ENCODE measurements at places on chromosomes 4 and X.

DNA sequence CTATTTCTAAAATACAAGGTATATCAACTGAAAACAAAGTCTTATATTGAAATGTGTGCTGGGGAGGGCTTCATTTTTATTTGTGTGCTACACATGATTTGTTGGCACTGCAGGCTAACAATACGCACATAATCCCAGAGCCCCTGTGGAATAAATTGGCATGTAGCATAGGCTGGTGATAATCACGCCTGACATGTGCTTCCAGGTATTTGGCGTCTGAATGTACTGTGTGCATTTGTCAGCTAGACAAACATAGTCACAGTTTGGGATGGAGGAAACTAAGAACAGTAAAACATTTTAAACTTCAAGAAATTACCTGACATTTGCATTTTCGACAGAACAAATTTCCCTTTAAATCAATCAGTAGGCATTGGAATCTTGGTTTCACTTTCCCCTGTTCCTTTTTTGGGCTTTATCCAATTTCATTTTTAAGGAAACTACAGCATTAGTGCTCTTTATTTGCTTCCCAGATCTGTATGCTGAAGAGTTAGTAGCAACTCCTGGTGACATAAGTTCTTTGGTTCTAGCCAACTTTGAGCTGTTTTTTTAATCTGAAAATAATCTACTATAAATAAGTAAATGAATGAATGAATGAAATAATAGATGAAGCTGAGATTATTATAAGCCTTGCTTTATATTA lies 472.3 kb downstream of the PDHA2 start:
- H3K4me1 ChIP-seq = no peaks in the 10 kb centered on the region
- DNase-seq = no peak

- H3K4me1 ChIP-seq = peaks cover 2% of the 10 kb centered on the region
- peaks cover 4% of the 10 kb centered on the region for H3K27me3 ChIP-seq
- no peaks in the 10 kb centered on the region for H3K36me3 ChIP-seq
- H3K4me3 ChIP-seq = no peak overlapping the region
- H3K27ac ChIP-seq = no peak overlapping the region
- DNase-seq = no peak
These were observed 39.3 kb downstream of the RNF212 start for GRCh38 chr4:1074077-1074476.

DNA sequence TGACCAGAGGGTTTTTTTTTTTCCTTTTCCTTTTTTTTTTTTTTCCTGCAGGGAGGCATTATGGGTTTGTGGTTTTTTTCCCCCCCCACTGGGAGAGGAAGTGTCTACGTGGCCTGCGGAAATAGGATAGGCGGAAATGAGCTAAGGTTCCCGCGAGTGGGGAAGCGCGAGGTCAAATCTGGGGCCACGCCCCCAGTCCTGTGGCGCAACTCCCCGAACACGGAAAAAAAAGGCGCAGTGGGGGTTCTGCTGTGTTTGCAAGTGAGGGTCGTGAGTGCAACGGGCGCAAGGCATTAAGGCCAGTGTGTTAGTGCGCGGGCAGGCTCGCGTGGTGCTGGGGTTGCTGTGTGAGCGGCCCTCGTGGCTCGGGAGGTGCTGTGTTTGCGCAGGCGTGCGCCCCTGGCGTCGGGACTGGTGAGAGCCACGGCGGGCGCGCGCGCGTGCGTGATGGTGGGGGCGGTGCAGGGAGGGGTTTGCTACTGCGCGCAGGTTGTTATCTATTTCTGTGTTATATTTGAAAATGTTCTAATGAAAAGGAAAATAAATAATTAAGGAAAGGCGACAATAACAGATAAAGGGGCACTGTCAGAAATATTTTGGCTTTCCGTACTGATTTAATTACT lies 685 bp upstream of the MORF4L2 start:
- H3K36me3 ChIP-seq = no peaks in the 10 kb centered on the region
- peak overlapping the region; percentile 83 for H3K4me3 ChIP-seq
- H3K27me3 ChIP-seq = no peaks in the 10 kb centered on the region
- peak overlapping the region; percentile 100 for H3K27ac ChIP-seq

GRCh38 chr4:69524706-69525105 lies 29.0 kb upstream of the UGT2B4 start:
- H3K27me3 ChIP-seq = no peaks in the 10 kb centered on the region
- no peak overlapping the region for H3K27ac ChIP-seq
- no peak for DNase-seq
- H3K4me3 ChIP-seq = no peak overlapping the region
- H3K36me3 ChIP-seq = no peaks in the 10 kb centered on the region

DNA sequence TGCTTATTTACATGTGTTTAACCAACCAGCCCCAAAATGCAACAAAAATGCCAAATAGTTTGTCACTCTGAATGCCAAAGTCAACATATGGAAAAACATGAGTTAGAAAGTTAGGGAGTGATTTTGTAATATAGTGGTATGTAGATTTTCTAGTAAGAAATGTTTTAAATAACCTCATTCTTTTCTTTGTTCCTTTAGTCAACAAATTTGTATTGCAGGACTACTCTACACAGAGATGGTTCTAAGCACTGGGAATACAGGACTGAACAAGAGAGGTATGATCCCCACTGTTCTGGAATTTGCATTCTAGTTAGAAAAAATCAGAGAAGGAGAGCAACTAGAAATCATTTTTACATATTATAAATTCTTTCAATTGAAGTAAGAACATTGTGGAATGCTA lies 218.8 kb upstream of the ANXA10 start:
- H3K27ac ChIP-seq = no peak overlapping the region
- no peak overlapping the region for H3K4me3 ChIP-seq
- no peaks in the 10 kb centered on the region for H3K36me3 ChIP-seq
- no peaks in the 10 kb centered on the region for H3K4me1 ChIP-seq
- DNase-seq = no peak

GRCh38 chr4:37646247-37646646 lies 39.9 kb downstream of the RELL1 start:
- H3K27me3 ChIP-seq = no peaks in the 10 kb centered on the region
- peaks cover 14% of the 10 kb centered on the region for H3K36me3 ChIP-seq
- H3K27ac ChIP-seq = no peak overlapping the region
- DNase-seq = no peak
- peaks cover 5% of the 10 kb centered on the region for H3K4me1 ChIP-seq

DNA sequence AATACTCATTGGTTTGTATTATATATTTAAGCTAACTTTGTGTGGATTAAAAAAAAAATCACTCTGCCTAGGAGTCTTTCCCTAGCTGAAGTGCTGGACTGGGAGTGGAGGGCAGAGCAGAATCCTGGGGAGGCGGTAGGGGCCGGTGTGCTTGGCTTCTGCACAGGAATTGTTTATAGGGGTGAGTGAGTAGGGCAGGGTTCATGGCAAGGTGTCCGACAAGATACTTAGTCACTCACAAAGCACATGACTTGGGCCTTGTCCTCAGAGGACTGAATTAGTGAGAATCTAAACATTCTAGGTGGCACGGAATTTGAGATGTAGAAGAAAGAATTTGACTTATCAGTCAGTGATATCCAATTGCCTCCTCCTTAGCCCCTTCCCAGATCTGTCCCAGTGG lies 32.2 kb downstream of the FNIP2 start:
- H3K27me3 ChIP-seq = no peaks in the 10 kb centered on the region
- no peak for DNase-seq
- H3K4me1 ChIP-seq = peaks cover 10% of the 10 kb centered on the region
- H3K36me3 ChIP-seq = peaks cover 3% of the 10 kb centered on the region
- no peak overlapping the region for H3K4me3 ChIP-seq

GRCh38 chrX:38103857-38104812 lies 97.8 kb downstream of the SYTL5 start:
- no peak overlapping the region for H3K4me3 ChIP-seq
- H3K36me3 ChIP-seq = no peaks in the 10 kb centered on the region
- no peaks in the 10 kb centered on the region for H3K27me3 ChIP-seq
- no peaks in the 10 kb centered on the region for H3K4me1 ChIP-seq
- DNase-seq = no peak

- no peak overlapping the region for H3K27ac ChIP-seq
- H3K4me1 ChIP-seq = no peaks in the 10 kb centered on the region
- H3K27me3 ChIP-seq = no peaks in the 10 kb centered on the region
- H3K36me3 ChIP-seq = no peaks in the 10 kb centered on the region
- no peak for DNase-seq
- no peak overlapping the region for H3K4me3 ChIP-seq
These were observed 511.6 kb upstream of the PRKX start for GRCh38 chrX:4225086-4225485.

GRCh38 chrX:131734621-131735020 lies 190.7 kb downstream of the OR13H1 start:
- H3K4me1 ChIP-seq = no peaks in the 10 kb centered on the region
- H3K4me3 ChIP-seq = peak overlapping the region; percentile 54
- no peak for DNase-seq
- no peaks in the 10 kb centered on the region for H3K36me3 ChIP-seq
- no peak overlapping the region for H3K27ac ChIP-seq

GRCh38 chrX:8201896-8202331 lies 30.8 kb upstream of the VCX2 start:
- no peaks in the 10 kb centered on the region for H3K4me1 ChIP-seq
- DNase-seq = peak; percentile 0
- no peak overlapping the region for H3K4me3 ChIP-seq
- H3K27me3 ChIP-seq = no peaks in the 10 kb centered on the region

GRCh38 chrX:30637874-30638815 lies 15.1 kb upstream of the GK start:
- no peaks in the 10 kb centered on the region for H3K4me1 ChIP-seq
- H3K36me3 ChIP-seq = no peaks in the 10 kb centered on the region
- no peaks in the 10 kb centered on the region for H3K27me3 ChIP-seq

DNA sequence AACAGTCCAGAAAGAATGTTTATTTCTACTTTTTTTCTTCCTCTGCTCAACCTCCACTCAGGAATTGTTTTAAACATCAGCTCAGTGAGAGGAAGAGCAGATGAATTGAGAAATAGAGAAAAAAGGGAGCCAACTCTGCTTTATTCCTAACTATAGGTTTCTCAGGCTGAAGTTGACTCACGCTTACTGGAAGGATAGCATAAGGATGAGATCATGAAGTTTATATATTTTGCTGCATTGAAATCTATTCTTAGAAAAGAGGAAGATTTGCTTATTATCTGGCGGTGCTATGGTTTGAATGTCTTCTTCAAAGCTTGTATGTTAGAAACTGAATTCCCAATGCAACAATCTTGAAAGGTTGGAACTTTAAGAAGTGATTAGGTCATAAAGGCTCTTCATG lies 1673.4 kb upstream of the PCDH7 start:
- H3K4me1 ChIP-seq = peaks cover 4% of the 10 kb centered on the region
- H3K36me3 ChIP-seq = no peaks in the 10 kb centered on the region
- no peak overlapping the region for H3K27ac ChIP-seq
- peak; percentile 86 for DNase-seq

DNA sequence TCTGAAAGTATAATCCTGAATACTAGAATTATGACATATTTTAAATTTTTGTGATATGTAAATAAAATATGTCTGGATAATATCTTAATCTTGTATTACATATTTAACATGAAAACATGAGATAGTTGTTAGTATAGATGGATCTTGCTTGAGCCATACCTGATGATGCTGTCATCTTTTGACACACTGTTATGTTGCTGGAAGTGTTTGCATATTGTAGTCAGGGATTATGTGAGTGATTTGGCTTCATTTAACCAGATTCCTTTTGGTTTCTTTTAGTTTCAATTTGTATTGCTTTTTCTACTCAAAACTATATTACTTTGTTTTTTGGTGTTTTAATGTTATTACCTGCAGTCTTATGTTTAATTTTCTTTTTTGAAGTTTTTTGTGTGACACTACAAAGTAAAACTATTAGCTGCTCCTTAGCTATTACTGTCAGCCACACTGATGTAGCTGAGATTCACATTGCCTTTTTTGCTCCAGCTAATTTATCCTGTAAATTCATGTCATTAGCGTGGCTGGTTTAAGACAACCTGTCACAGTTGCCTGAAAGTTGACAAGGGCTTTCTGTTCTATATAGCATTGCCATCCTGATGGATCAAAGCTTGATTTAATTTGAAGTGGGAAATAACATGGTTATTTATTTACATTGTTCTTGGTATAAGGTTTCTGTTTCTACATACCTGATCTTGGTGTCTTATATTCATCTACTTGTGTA lies 33.7 kb downstream of the METAP1 start:
- DNase-seq = no peak
- H3K27me3 ChIP-seq = no peaks in the 10 kb centered on the region

DNA sequence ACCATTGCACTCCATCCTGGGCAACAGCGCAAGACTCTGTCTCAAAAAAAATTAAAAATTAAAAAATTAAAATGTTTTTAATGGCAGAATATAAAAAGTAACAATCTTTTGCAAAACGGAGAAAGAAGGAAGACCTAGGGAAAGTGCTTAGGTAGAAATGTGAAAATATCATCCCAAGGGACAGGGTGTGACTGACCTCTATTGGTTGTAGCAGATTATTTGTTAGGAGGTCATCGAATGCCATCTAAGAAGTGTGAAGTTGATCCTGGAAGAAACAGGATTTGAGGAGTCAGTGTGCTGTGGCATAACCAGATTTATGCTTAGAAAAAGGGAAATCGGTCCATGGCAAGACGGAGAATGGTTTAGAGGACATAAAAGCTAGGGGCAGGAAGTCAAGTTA lies 18.1 kb upstream of the C4orf36 start:
- DNase-seq = no peak
- no peaks in the 10 kb centered on the region for H3K27me3 ChIP-seq
- peaks cover 2% of the 10 kb centered on the region for H3K4me1 ChIP-seq
- H3K4me3 ChIP-seq = no peak overlapping the region
- H3K27ac ChIP-seq = no peak overlapping the region
- H3K36me3 ChIP-seq = no peaks in the 10 kb centered on the region

DNA sequence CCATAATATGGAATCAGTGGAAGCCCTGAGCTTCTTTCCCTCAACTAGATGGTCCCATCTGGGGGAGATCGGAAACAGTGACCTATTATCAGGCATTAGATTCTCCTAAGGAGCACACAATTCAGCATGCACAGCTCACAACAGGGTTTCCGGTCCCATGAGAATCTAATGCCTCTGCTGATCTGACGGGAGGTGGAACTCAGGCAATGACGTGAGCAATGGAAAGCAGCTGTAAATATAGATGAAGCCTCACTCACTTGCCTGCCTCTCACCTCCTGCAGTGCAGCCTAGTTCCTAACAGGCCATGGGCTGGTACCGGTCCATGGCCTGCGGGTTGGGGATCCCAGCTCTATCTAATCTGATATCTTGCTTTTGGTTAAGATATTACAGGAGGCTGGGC lies 88.9 kb downstream of the COX7B2 start:
- H3K27me3 ChIP-seq = no peaks in the 10 kb centered on the region
- no peak for DNase-seq
- no peak overlapping the region for H3K27ac ChIP-seq

GRCh38 chr4:151664289-151664688 lies 96.5 kb downstream of the GATB start:
- DNase-seq = no peak
- H3K27me3 ChIP-seq = no peaks in the 10 kb centered on the region
- H3K36me3 ChIP-seq = no peaks in the 10 kb centered on the region
- H3K4me1 ChIP-seq = peaks cover 2% of the 10 kb centered on the region

GRCh38 chrX:49155243-49155899 lies 7.2 kb upstream of the MAGIX start:
- H3K36me3 ChIP-seq = no peaks in the 10 kb centered on the region
- peak; percentile 64 for DNase-seq
- peak overlapping the region; percentile 71 for H3K4me3 ChIP-seq

- peak; percentile 35 for DNase-seq
- no peaks in the 10 kb centered on the region for H3K27me3 ChIP-seq
- H3K4me3 ChIP-seq = no peak overlapping the region
These were observed 502.3 kb upstream of the DIAPH2 start for GRCh38 chrX:96182366-96182765.
